ENCODE measurements at places on chromosomes 6 and 20. TPM values are rescaled to one million over a fixed set of nuclear protein-coding genes. Genes with fewer than 3 reads are reported as not detected.

The EYA2 gene
- 2.0 TPM for polyA plus RNA-seq

The EPPIN gene
- polyA plus RNA-seq, result 0.53 TPM

The ARMH2 gene
- polyA plus RNA-seq, result 1.1 TPM

The GRIK2 gene
- 0.09 TPM for polyA plus RNA-seq

The BEND6 gene
- polyA plus RNA-seq, result 0.39 TPM

The VARS1 gene
- 45.8 TPM for polyA plus RNA-seq

The COL19A1 gene
- not detected for polyA plus RNA-seq

The ZNF165 gene
- polyA plus RNA-seq, result 5.2 TPM

The JPH2 gene
- 2.6 TPM for polyA plus RNA-seq

The SLC16A10 gene
- polyA plus RNA-seq, result 10.0 TPM

The MOG gene
- not detected for polyA plus RNA-seq

The HSPA12B gene
- 11.4 TPM for polyA plus RNA-seq

The NR2E1 gene
- polyA plus RNA-seq, result 0.01 TPM

- no peak for DNase-seq
Measured at GRCh38 chr6:12545619-12546409, 170.8 kb upstream of the PHACTR1 start.

DNA sequence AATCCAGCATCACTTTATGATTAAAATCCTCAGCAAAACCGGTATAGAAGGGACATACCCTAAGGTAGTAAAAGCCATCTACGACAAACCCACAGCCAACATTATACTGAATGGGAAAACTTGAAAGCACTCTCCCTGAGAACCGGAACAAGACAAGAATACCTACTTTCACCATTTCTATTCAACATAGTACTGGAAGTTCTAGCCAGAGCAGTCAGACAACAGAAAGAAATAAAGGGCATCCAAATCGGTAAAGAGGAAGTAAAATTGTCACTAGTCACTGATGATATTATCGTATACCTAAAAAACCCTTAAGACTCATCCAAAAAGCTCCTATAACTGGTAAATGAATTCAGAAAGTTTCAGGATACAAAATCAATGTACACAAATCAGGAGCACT, 33.3 kb downstream of the BLOC1S5 start:
- no peak for DNase-seq

DNA sequence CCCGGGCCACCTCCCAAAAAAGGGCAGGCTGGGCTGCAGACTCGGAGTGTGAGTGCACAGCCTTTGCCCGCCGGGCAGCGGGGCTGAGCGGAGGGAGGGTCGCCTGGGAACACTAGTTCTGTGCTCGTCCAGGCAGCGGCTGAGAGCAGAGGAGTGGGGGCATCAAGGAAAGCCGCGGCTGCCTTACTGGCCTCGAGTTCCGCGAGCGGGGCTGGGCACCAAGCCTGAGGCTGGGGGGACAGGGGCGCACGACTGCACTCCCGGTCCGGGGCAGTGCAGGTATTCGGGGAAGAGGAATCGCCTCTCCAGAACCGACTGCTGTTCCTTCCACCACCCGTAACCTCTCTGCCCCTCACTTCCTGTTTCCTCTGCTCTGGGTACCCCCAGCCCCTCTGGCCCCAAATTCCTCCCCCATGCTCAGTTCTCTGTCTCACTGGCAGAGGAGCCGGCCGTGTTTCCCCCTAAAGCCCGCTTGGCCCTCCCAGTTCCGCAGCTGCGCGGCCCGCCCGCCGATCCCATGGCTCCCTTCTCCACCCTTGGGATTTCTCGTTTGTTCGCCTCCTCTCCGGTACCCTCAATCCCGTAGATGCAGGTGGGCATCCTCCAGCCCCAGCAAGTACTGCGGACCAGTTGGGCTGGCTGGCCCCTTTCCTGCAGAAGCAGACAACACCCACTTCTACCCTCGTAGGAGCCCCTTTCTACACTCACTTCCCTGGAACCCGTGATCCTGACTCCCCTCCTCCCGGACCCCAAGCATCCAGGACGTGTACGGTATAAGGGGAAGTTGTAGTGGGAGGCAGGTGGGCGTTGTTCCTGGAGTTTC, 5.1 kb downstream of the RING1 start:
- no peak for DNase-seq

DNA sequence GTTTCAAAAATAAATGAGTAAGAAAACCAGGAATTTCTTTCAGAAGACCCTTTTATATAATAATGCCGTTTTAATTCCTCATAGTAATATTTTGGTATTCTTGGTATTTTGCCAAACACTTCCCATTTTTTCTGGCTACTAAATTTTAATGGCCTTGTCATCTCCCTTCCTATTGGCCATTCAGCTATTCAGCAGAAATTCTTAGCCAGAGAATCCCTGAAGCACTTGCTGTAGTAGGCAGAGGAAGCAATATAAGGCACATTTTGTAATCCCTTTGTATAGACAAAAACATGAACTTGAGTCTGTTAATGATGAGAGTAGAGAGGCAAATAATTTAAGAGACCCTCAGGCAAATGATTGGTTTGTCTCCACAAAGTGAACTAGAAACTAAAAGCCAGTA, 118.4 kb upstream of the LAMP5 start:
- no peak for DNase-seq

GRCh38 chr20:10532361-10532760, 97.3 kb downstream of the SLX4IP start:
- DNase-seq, result no peak

- DNase-seq, result no peak
Measured at GRCh38 chr20:9196110-9196509, 127.2 kb downstream of the PLCB4 start.

DNA sequence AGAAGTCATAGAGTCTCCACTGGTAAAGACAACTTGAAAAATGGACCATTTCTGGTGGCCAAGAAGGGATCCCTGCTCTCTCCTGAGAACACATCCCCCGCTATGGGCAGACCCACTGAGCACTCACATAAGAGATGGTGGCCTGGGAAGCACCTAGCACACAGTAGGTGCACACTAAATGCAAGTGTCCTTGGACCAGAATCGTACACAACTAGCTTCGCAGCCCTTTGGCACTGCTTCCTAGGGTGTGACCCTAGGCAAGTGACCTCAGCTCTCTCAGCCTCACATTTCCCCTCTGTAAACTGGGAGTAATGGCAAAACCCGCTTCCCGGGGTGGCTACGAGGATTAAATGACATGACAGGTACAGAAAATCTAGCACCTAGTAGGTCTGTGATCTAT, 35.1 kb downstream of the KCNB1 start:
- no peak for DNase-seq

DNA sequence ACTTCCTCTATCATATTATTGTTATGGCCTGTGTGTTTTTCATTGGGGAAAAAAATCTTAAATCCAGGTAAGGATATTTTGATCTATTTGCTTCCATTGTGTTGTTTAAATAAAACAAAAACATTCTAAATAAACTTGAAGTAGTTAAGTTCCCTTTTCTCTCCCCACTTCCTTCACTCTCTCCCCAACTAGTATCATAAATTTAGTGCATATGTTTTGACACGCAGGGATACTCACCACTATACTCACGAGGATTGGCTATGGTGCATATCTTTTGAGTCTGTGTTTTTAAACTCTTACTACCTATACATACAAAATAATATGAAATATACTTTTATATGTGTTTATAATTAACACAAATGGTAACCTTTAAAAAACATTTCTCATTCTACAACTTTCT, 5.2 kb downstream of the TTLL9 start:
- no peak for DNase-seq

- DNase-seq, result no peak
Measured at GRCh38 chr20:1669304-1669703, 11.7 kb upstream of the SIRPG start.

- peak; percentile 57 for DNase-seq
Measured at GRCh38 chr6:134177753-134178160, 125.3 kb upstream of the SLC2A12 start.

- DNase-seq, result peak; percentile 90
Measured at GRCh38 chr6:150245148-150245935, 102.5 kb downstream of the PPP1R14C start.

GRCh38 chr20:62685781-62686555, 22.7 kb upstream of the NTSR1 start:
- no peak for DNase-seq

DNA sequence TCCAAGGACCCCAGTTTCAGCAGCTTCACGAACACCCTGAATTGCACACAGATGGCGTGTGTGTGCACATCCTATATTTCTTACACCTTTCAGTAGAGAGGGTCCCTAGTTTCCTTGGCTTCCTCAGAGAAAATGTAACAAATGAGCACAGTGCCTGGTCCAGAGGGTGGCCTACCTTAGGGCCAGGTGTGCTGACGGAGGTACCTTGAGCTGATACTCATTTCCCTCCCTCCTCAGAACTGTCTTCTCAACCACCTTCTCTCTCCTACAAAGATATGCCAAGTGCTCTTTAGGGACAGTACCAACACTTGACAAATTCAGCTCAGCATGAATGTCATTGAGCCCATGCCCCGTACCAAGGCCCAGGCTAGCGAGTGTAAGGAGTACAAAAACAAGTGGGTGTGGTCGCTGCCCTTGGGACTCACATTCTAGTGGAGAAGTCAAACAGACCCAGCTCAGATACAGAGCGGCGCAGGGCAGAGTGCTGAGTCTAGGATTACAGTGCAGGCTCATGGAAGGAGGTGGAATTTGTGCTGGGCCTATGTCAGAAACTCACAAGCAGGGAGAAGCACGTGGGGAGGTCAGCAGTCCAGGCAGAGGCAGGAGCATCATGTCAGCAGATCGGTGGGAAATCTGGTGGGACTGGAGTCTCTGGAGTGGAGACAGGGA, 9.6 kb upstream of the BPHL start:
- DNase-seq, result no peak

GRCh38 chr20:20167698-20168097, 115.4 kb downstream of the CFAP61 start:
- no peak for DNase-seq

DNA sequence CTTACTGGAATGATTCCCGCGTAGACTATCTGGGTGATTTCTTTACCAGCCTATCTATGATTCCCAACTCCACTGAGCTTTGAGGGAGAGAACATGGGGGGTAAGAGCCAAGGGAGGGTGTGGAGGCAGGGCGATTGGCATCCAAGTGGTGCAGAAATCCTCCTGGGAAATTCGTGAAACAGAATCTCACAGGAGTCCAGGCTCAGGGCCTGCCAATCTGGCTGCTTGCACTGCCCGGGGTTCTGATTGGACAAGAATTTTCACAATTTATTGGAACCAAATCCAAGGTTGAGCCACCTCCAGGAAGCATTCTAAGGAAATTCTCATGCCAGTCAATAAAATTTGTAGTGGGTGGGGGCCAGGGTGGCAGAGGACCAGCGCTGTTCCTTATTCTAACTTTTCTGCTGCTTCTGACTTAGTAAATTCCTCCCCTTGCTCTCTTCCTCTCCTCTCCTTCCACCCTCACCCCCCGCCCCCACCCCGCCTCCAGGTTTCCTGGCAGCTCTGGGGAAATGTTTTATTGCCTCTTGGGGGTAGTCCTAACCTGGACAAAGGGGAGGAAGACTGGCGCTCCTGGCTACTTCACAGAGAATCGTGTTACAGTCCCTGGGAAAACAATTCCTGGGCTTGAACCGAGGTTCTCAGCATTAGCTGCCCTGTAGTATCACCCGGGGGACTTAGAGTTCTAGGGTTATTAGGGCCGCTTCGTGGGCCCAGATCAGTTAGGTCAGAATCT, 3.1 kb downstream of the BMP6 start:
- no peak for DNase-seq

DNA sequence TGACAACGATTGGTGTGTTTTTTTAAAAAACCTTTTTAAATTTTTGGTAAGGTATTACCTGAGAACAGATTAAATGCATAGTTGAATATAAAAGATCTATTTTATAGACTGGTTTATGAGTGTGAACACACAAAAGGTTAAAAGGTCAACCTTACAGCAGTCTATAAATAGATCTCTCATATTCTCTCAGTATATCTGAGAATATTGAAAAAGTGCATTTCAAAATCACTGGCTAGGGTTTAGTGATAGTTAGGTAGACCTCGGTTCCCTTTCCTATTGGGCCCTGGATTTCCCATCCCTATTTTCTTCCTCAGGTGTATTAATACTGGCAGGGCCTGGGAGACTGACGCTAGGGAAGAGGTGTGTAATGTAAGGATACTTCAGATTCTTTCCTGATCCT, 723 bp upstream of the ZNF451 start:
- DNase-seq, result no peak

GRCh38 chr20:1876217-1876921, 18.8 kb upstream of the SIRPA start:
- no peak for DNase-seq

- no peak for DNase-seq
Measured at GRCh38 chr6:159916752-159917151, 26.0 kb downstream of the MAS1 start.

GRCh38 chr20:36128463-36129159, 25.9 kb upstream of the EPB41L1 start:
- no peak for DNase-seq

DNA sequence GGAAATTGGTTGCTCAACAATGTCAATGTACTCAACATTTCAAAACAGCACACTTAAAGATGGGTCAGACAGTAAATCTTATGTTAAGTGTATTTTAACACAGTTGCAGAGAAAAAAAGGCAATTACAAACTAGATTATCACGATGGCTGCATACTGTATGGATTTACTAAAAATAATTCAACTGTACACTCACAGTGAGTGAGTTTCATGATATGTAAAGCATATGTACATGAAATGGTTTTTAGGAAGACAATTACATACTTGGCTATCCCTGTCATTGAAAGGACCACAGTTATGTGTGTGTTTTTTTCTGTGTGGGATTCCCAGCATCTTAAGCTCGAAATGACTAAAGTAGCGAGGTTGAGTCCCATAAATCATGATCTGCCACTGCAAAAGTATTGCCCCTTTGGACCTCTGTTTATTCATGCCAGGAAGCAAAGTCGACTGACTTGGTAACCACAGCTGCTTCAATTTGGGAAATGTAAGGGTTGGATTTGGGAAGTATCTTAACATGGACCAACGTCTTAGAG, 5.5 kb upstream of the SALL4 start:
- DNase-seq, result no peak

- no peak for DNase-seq
Measured at GRCh38 chr6:47229255-47229654, 80.5 kb downstream of the TNFRSF21 start.

- peak; percentile 85 for DNase-seq
Measured at GRCh38 chr6:2749969-2750600, 637 bp downstream of the MYLK4 start.

GRCh38 chr6:75409928-75410327, 83.7 kb downstream of the FILIP1 start:
- DNase-seq, result no peak

- DNase-seq, result no peak
Measured at GRCh38 chr6:723540-723939, 30.6 kb upstream of the EXOC2 start.

DNA sequence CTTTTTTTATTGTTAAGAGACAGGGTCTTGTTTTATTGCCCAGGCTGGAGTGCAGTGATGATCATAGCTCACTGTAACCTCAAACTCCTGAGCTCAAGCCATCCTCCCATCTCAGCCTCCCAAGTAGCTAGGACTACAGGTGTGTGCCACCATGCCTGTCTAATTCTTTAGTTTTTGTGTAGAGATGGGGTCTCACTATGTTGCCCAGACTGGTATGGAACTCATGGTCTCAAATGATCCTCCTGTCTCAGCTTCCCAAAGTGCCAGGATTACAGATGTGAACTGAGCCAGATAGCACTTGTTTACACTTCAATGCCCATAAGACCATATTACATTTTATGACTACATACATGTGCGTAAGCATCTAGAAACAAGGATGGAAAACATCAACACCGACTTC, 18.1 kb downstream of the EIF2S2 start:
- no peak for DNase-seq

GRCh38 chr6:2914318-2914660, 11.2 kb upstream of the SERPINB9 start:
- no peak for DNase-seq

Data from lung (tissue), 17 donors.